Thyroid gland (tissue), 4 donors: ENCODE measurements at places on chromosomes 3 and 15. TPM values are rescaled to one million over a fixed set of nuclear protein-coding genes. Genes with fewer than 3 reads are reported as not detected.
A peak's percentile ranks its signal among the peaks of the same experiment; 100 is the strongest.

DNA sequence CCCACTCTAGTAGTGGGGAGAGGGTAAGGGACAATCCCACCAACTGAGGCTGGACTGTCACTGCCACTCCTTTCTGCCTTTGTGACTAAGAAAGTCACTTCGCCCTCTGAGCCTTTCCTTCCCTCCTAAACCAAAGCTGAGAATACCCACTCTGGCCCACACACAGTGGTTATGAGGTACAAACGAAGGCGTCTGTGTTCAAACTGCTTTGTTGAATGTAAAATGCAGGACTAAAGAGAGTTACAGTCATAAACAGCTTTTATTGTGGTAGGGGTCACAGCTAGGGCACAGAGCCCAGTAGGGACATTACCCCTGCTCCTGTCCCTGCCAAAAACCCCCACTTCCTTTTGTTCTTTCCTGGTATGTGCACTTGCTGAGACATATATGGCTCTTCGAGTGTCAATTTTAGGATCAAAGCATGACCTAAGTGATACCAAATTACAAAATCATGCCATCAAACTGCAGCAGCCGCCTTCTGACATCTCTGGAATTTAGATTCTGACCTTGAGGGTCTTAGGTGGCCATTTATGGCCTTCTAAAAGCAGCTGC lies 45.1 kb downstream of the CTDSPL start:
- H3K4me1 ChIP-seq: peaks cover 26% of the 10 kb centered on the region
- H3K27me3 ChIP-seq: no peaks in the 10 kb centered on the region
- no peaks in the 10 kb centered on the region for H3K36me3 ChIP-seq
- peak overlapping the region; percentile 62 for H3K27ac ChIP-seq
- no peak overlapping the region for H3K4me3 ChIP-seq

DNA sequence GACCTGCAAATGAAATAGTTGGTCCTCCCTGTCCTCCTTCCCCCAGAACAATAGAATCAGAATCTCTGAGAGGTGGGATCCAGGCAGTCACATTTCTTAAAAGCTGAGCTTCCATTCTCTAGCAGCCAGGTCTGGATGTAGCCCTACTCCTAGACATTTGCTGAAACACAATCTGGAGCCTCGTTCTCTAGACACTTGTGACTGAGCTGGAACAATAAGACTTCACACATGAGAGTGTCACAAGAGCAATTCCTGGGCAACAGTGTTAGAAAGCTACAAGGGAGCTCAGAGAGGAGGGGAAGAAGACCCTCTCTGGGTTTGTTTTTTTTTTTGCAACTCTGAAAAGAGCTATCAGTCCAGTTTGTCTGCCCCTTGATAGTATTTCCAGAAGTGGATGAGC lies 14.5 kb downstream of the CORO2B start:
- H3K27me3 ChIP-seq: no peaks in the 10 kb centered on the region
- H3K36me3 ChIP-seq: no peaks in the 10 kb centered on the region
- no peak overlapping the region for H3K27ac ChIP-seq
- no peak overlapping the region for H3K4me3 ChIP-seq

DNA sequence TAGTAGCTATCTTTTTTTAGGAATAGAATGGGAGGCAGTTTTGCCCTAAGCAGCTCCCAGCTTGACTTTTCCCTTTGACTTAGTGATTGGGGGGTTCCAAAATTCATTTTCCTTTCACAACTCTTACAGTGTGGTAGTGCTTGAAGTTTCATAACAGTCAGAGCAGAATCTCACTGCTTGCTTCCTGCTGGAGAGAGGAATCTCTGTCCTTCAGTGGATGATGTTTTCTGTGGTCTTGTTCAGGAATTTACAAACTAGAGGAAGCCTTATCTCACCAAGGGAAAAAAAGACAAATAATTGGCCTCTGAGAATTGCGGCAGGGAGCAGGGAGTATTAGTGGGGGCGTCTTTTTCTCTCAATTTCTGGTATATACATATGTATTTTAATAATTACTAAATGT lies 326.6 kb upstream of the C2CD4B start:
- H3K27me3 ChIP-seq: no peaks in the 10 kb centered on the region
- peaks cover 4% of the 10 kb centered on the region for H3K4me1 ChIP-seq
- no peak overlapping the region for H3K4me3 ChIP-seq
- DNase-seq: no peak
- no peaks in the 10 kb centered on the region for H3K36me3 ChIP-seq

DNA sequence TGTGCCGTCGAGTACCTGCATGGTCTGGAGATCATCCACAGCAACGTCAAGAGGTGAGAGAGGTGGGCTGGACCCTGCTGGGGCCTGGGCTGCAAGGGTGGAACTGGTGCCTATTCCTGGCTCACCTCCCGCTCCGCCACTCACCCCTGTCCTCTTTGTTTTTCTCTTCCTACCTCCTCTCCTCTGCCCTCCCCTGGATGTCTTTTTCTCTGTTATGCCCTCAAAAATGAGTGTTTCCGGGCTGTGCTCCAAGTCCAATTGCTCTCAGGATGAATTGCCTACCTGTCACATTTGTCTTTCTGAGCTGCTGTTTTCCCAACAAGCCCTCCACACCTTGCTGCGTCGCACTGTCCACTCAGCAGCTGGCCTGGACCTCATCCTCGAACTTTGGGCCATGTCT lies 28.5 kb upstream of the TATDN2 start:
- H3K27ac ChIP-seq: peak overlapping the region; percentile 46

- no peak overlapping the region for H3K4me3 ChIP-seq
- DNase-seq: no peak
- H3K27me3 ChIP-seq: no peaks in the 10 kb centered on the region
- no peaks in the 10 kb centered on the region for H3K4me1 ChIP-seq
Measured at GRCh38 chr3:39350714-39351113, 21.2 kb downstream of the CCR8 start.

DNA sequence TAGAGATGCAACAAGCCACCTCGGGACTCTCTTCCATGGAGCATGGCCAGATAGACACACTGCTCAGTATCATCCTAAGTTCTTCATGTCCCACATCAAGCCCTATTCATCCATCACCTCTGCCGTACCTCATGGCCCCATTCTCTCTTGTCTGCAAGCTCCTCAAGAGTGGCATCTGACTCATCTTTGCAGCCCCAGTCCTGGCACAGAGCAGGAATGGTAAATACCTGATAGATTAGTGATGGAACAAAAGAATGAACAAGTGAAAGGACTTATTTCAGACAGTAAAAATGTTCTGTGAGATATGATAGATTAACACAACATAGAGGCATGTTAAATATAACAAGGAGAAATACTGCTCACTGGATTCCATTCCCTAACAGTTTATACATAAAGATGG lies 176.4 kb downstream of the ISL2 start:
- H3K4me1 ChIP-seq: no peaks in the 10 kb centered on the region
- H3K4me3 ChIP-seq: no peak overlapping the region
- no peaks in the 10 kb centered on the region for H3K36me3 ChIP-seq

DNA sequence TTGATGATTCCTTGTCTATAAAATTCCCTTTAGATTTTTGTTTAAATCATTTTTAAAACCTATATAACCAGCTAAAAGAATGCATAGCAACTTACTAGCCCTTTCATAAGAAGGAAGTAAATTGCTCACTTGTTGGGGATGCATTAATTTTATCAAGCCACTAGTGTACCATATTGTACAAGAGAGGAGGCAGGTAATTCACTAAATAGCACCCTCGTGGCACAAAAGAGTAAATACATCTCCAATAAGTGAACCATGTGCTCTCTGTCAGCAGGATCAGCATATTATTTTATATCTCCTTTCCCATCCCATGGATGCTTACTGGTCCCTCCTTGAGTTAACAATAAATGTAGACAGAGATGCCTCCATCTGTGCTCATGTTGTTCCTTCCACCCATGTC lies 34.3 kb downstream of the FRMD5 start:
- no peaks in the 10 kb centered on the region for H3K27me3 ChIP-seq
- no peaks in the 10 kb centered on the region for H3K4me1 ChIP-seq
- DNase-seq: no peak
- H3K27ac ChIP-seq: no peak overlapping the region
- no peak overlapping the region for H3K4me3 ChIP-seq
- no peaks in the 10 kb centered on the region for H3K36me3 ChIP-seq

- no peak overlapping the region for H3K27ac ChIP-seq
- no peaks in the 10 kb centered on the region for H3K4me1 ChIP-seq
- no peak overlapping the region for H3K4me3 ChIP-seq
Measured at GRCh38 chr15:39709941-39710340, 72.7 kb downstream of the FSIP1 start.

DNA sequence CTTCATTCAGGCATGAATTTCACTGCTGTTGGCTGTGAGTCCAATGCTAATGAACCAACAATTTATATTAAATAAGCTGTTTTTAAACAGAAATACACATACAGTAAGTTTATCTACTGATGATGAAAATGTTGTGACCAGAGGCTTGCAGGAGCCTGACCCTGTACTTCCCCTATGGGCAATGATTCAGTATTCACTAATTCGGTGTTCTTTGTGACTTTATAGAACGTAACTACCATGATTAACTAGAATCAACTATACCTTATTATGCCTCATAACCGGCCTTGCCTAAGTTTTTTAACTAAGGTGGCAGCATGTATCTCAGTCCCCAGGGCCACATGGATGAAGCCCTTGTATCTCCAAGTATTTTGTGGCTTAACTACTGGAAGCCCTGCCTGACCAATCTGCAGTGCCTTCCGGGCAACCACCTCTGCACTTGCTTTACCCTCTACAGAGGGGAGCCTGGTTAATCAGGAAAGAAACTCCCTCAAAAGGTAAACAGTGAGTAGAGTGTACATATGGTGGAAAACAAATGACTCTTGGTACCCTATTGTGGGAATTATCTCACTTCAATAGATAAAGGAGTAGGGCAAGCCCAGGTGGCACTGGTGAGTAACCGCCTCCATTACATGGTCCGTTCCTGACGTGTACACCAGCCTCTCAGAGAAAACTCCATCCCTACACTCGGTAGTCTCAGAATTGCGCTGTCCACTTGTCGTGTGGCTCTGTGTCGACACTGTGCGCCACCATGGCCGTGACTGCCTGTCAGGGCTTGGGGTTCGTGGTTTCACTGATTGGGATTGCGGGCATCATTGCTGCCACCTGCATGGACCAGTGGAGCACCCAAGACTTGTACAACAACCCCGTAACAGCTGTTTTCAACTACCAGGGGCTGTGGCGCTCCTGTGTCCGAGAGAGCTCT lies 11.6 kb upstream of the CLDN18 start:
- H3K4me1 ChIP-seq: no peaks in the 10 kb centered on the region
- H3K27ac ChIP-seq: no peak overlapping the region
- H3K4me3 ChIP-seq: no peak overlapping the region
- no peaks in the 10 kb centered on the region for H3K27me3 ChIP-seq
- no peak for DNase-seq

DNA sequence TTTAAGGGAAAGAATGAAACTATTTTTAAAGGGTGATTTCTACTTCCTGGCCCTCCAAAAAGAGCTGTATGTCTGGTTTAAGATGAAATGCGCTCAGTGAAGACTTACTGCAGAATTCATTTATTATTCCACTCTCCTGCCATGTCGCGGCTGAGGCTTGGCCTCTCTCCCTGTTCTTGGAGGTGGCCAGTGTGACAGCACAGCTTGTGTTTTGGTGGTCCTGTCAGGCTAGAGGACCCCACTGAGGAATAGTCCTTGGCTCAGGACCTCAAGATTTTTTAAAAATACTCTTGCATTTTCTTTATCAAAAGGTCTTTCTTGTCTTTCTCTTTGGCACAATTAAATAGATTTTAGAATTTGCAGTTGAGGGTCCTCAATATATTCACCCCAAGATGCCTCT lies 384.4 kb downstream of the LRTM1 start:
- H3K4me3 ChIP-seq: no peak overlapping the region
- DNase-seq: no peak
- no peaks in the 10 kb centered on the region for H3K36me3 ChIP-seq
- H3K4me1 ChIP-seq: no peaks in the 10 kb centered on the region
- H3K27me3 ChIP-seq: no peaks in the 10 kb centered on the region
- H3K27ac ChIP-seq: no peak overlapping the region

DNA sequence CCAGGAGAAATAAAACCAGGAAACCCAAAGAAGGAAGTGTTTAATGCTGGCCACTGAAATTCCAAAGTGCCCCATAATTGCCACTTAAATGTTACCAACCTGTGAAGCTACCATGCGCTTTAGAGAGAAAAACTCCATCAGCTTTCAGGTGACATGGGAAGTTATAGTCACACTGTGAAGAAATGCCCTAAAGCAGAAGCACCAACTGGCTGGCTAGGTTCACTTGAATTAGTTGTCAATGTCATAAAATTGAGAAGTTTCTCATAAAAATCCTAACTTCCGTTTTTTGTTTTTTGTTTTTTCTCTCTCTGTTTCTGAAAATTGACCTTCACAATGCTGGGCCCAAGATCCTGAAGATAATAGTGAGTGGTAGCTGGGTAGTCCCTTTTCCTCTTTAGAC lies 167.9 kb upstream of the CTNNB1 start:
- no peaks in the 10 kb centered on the region for H3K27me3 ChIP-seq
- DNase-seq: no peak
- peaks cover 5% of the 10 kb centered on the region for H3K4me1 ChIP-seq
- H3K4me3 ChIP-seq: no peak overlapping the region
- H3K36me3 ChIP-seq: no peaks in the 10 kb centered on the region

DNA sequence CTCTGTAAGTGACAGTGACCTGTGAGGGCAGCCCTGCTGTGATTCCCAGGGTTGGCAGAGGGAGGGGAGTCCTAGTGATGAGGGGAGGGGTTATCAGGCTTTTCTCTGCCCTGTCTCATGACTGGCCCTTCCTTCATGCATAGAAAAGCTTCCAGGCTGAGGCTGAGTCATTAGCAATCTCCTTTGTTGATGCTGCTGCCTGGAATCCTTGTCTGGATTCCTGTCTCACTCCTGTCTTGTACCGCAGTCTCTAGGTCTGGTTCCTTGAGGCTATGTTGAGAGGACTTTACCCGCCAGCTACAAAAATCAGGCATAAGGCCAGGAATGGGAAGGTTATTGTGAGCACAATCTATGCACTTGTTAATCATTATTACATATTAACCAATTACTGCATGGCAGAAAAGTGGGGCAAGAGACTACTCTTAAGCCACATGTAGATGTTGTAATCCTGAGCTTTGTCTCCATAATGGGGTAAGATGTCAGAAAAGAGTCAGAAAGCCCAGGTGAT lies 7.2 kb downstream of the KLHL6 start:
- H3K27ac ChIP-seq: no peak overlapping the region
- H3K4me3 ChIP-seq: no peak overlapping the region
- DNase-seq: no peak
- no peaks in the 10 kb centered on the region for H3K4me1 ChIP-seq

- no peaks in the 10 kb centered on the region for H3K27me3 ChIP-seq
- H3K4me1 ChIP-seq: peaks cover 17% of the 10 kb centered on the region
- peak overlapping the region; percentile 78 for H3K27ac ChIP-seq
- no peak overlapping the region for H3K4me3 ChIP-seq
- peak; percentile 93 for DNase-seq
- H3K36me3 ChIP-seq: no peaks in the 10 kb centered on the region
Measured at GRCh38 chr15:78338781-78339180, 1.4 kb upstream of the CRABP1 start.

GRCh38 chr3:24521420-24522145 lies 26.9 kb upstream of the THRB start:
- no peaks in the 10 kb centered on the region for H3K36me3 ChIP-seq
- no peaks in the 10 kb centered on the region for H3K27me3 ChIP-seq
- no peak overlapping the region for H3K4me3 ChIP-seq
- peaks cover 4% of the 10 kb centered on the region for H3K4me1 ChIP-seq
- peak; percentile 67 for DNase-seq
- peak overlapping the region; percentile 92 for H3K27ac ChIP-seq

CACNA2D2 gene
- total RNA-seq: 3.1 TPM

PLAAT1 gene
- total RNA-seq: 15.0 TPM

ATOSA gene
- total RNA-seq: 164 TPM

SCN5A gene
- 1.9 TPM for total RNA-seq

MASP1 gene
- 11.6 TPM for total RNA-seq

GPR62 gene
- not detected for total RNA-seq
